GM23338 (cell line): ENCODE measurements at places on chromosomes 7 and 10. TPM values are rescaled to one million over a fixed set of nuclear protein-coding genes. Genes with fewer than 3 reads are reported as not detected.

Gene FXYD4
- not detected in 2 replicates for total RNA-seq

Gene GIMAP1
- total RNA-seq = not detected in 2 replicates

Gene CALHM2
- total RNA-seq = 2.1 and 2.7 TPM in 2 replicates

Gene FAM25G
- not detected in 2 replicates for total RNA-seq

Gene PAPOLB
- total RNA-seq = 0.27 and 0.42 TPM in 2 replicates

Gene SPDYE1
- not detected in 2 replicates for total RNA-seq

DNA sequence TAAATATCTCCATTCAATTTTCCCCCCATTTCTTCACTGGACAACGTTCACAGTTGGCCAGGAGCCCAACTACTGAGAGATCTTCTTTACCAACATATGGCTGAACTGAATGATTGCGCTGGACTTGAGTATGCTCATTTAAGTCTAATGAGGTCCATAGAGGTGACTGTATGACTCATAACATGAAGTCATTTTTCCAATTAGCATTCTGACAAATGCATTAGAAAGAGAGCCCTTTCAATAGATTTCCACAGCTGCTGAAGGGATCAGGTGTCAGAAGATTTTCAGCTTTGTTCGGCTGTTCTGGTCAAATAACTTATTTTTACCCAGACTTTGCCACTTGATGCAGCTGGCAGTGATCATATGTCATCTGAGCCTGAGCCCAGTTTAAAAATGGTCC lies 438.0 kb downstream of the ETV1 start:
- no peak for DNase-seq

- no peak for DNase-seq
These were observed 90.7 kb downstream of the SRPK2 start for GRCh38 chr7:105297985-105298384.

DNA sequence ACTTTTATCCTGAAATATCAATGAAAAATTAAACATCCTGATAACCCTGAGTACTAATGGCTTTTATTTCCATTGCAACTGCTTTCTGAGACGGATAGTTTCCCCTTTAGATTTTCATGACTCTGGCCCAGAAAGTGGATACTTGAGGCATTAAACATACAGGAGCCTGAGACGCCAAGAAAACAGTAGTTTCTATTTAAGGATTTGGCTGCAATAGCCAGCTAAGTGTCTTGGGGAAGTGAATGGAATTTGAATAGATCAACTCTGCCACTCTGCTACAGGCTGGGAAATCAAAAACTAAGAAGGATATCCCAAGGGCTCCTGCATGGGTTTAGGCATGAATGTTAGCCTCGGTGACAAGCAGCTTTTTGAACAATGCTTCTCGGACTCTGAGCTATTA lies 24.7 kb upstream of the GPAM start:
- no peak for DNase-seq

- no peak for DNase-seq
These were observed 365.6 kb downstream of the WDR11 start for GRCh38 chr10:121216721-121217181.

GRCh38 chr7:37674531-37674930 lies 9.0 kb upstream of the GPR141 start:
- no peak for DNase-seq

DNA sequence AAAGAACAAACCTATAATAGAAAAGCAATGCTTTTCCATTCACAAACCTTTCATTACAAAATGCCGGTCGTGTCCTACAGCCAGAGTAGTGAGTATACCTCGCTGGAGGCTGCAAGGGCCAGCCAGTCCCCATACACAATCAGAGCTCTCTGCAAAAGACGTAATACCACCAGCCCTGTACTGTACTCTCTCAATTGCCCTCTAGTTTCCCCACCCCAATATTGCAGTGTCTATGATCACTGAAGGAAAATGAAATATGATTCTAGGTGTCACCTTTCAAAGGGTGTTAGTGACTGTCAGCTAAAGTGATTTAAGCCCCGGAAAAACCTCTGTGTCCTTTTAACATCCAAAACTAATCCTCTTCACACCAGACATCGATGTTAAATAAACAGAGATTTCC lies 24.8 kb downstream of the PLXNA4 start:
- DNase-seq = no peak

- peak; percentile 34 for DNase-seq
These were observed 70.2 kb downstream of the EVX1 start for GRCh38 chr7:27312820-27313219.

DNA sequence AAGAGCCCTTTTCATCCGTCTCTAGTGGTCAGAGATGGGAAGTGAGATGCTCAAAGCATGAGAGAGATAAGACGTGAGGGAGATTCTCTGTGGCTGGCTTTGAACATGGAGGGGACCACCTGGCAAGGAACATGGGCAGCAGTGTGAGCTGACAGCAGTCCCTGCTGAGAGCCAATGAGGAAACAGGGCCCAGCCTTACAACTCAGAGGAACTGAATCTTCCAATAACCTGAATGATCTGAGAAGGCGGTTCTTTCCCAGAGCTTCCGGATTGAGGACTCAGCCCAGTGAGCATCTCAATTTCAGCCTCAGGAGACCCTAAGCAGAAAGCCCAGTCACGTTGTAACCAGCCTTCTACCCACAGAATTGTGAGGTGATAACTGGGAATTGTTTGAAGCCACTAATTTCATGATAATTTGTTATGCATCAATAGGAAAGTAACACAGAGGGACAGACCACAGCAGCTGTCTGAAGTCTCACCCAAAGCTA lies 33.9 kb upstream of the IKZF1 start:
- DNase-seq = no peak

DNA sequence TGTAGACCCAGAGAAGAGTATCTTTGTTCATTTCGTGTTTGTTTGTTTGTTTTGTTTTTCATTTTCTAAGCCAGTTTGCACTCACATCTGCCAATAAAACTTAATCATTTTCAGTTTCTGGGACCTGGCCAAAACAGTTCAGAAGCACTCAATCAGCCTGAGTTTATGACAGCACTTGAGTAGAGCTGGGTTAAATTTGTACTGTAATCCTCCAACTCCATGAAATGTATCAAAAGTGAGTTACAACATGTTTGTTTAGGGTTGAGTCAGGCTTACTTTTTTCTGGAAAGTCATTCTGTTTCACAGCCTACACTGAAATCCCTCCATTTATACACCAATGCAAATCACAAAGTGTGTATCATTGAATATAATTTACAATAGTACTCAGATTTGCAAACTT lies 91.9 kb downstream of the ZWINT start:
- DNase-seq = no peak

GRCh38 chr10:24408365-24408764 lies 199.4 kb downstream of the KIAA1217 start:
- no peak for DNase-seq

- DNase-seq = no peak
These were observed 91.4 kb upstream of the NEBL start for GRCh38 chr10:20988357-20988983.

DNA sequence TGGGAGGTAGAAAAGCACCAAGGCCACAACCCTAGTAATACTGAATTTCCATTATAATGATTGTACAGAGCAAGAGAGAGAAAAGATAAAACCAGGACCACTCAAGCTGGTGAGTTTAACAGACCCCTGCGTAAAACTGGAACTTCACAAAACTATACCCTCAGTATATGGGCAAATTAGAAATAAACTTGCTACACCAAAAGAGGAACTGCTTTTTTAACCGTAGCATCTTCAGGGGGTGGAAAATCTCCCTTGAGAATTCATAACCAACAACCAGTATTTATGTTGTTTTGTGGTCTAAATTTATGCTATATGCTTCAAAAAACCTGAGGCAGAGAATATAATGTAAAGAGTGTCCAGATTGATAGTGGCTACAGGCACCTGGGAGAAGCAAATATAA lies 171.2 kb downstream of the SGMS1 start:
- DNase-seq = no peak
